Cardiac atrium fibroblast (primary cell): ENCODE measurements at places on chromosomes 11 and 22. TPM values are rescaled to one million over a fixed set of nuclear protein-coding genes. Genes with fewer than 3 reads are reported as not detected.

Gene FBLN1
- total RNA-seq = 9.7 and 34.1 TPM in 2 replicates

Gene CCS
- 43.7 and 50.4 TPM in 2 replicates for total RNA-seq

Gene TMEM45B
- total RNA-seq = not detected in 2 replicates

Gene BRSK2
- 0.16 and 0.36 TPM in 2 replicates for total RNA-seq

Gene RAC2
- total RNA-seq = 61.9 and 66.1 TPM in 2 replicates

Gene TCN2
- total RNA-seq = 17.5 and 34.8 TPM in 2 replicates

Gene EFCAB6
- total RNA-seq = 0.65 and 1.3 TPM in 2 replicates

Gene EXPH5
- not detected in 2 replicates for total RNA-seq

Gene ZNRF3
- total RNA-seq = 2.3 and 5.2 TPM in 2 replicates

Gene SLC22A25
- not detected in 2 replicates for total RNA-seq

Gene TREH
- total RNA-seq = not detected in 2 replicates

Gene CAVIN3
- total RNA-seq = 318 and 495 TPM in 2 replicates

Gene CHADL
- total RNA-seq = 0.16 and 0.18 TPM in 2 replicates

Gene PGM2L1
- 0.72 and 1.8 TPM in 2 replicates for total RNA-seq

Gene DEUP1
- not detected in 2 replicates for total RNA-seq

Gene FUT4
- 2.9 and 3.2 TPM in 2 replicates for total RNA-seq

Gene CSF2RB
- total RNA-seq = 0.18 and 2.6 TPM in 2 replicates

Gene BTG4
- total RNA-seq = not detected in 2 replicates

Gene USP35
- 5.2 and 6.2 TPM in 2 replicates for total RNA-seq

Gene TYR
- total RNA-seq = not detected in 2 replicates

Gene CHST1
- 12.3 and 24.9 TPM in 2 replicates for total RNA-seq

Gene P2RY6
- total RNA-seq = 1.1 TPM in 1 of 2 replicates, not detected in the other

Gene CRYBB3
- not detected in 2 replicates for total RNA-seq

Gene F2
- total RNA-seq = not detected in 2 replicates

Gene POU2AF2
- not detected in 2 replicates for total RNA-seq

Gene CDC42BPG
- total RNA-seq = under 0.01 TPM in 1 of 2 replicates, not detected in the other
